ENCODE measurements at places on chromosomes 5 and 9. TPM values are rescaled to one million over a fixed set of nuclear protein-coding genes. Genes with fewer than 3 reads are reported as not detected.

Gene PCDHGB5
- 0.42 TPM for total RNA-seq

Gene FAXDC2
- 0.47 TPM for total RNA-seq

Gene GPRIN1
- total RNA-seq: 0.41 TPM

GRCh38 chr5:14712131-14712530 lies 47.6 kb downstream of the OTULIN start:
- H3K36me3 ChIP-seq: peaks cover 41% of the 10 kb centered on the region
- no peaks in the 10 kb centered on the region for H3K27me3 ChIP-seq
- H3K4me1 ChIP-seq: peaks cover 25% of the 10 kb centered on the region
- no peak for DNase-seq
- no peak overlapping the region for H3K4me3 ChIP-seq

DNA sequence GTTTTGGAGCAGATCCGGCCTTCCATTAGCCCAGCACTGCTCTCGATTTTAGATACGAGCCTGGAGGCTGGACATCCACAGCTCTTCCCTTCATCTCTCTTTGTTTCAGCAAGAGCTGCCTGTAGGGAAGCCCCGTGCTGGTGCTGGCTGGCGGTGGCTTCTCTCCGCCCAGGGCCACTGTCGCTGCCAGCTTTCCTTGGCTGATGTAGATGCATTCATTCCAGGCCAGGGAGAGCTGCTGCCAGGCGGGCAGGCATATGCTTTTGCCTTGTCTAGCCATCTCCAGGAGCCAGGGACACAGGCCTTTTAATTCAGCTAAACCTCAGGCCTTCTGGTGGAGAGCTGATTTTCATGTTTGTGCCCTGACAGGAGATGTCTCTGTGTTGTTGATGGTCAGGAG lies 409.3 kb upstream of the CLINT1 start:
- no peaks in the 10 kb centered on the region for H3K4me1 ChIP-seq
- no peak overlapping the region for H3K27ac ChIP-seq
- H3K27me3 ChIP-seq: no peaks in the 10 kb centered on the region
- no peak for DNase-seq

- no peak overlapping the region for H3K27ac ChIP-seq
- H3K27me3 ChIP-seq: no peaks in the 10 kb centered on the region
- DNase-seq: no peak
- H3K4me3 ChIP-seq: no peak overlapping the region
- no peaks in the 10 kb centered on the region for H3K36me3 ChIP-seq
- H3K4me1 ChIP-seq: no peaks in the 10 kb centered on the region
Measured at GRCh38 chr5:177963966-177964365, 32.1 kb downstream of the PROP1 start.

GRCh38 chr9:136860529-136860928 lies 5.6 kb downstream of the EDF1 start:
- peaks cover 17% of the 10 kb centered on the region for H3K4me1 ChIP-seq
- no peak for DNase-seq
- H3K27ac ChIP-seq: no peak overlapping the region
- peaks cover 31% of the 10 kb centered on the region for H3K36me3 ChIP-seq
- no peak overlapping the region for H3K4me3 ChIP-seq

GRCh38 chr5:13278148-13278547 lies 666.3 kb downstream of the DNAH5 start:
- H3K27ac ChIP-seq: no peak overlapping the region
- no peaks in the 10 kb centered on the region for H3K27me3 ChIP-seq
- no peak for DNase-seq
- no peaks in the 10 kb centered on the region for H3K36me3 ChIP-seq
